ENCODE measurements at places on chromosomes 2 and 18.

GRCh38 chr2:70708376-70709199 is 59.4 kb downstream of the ADD2 start:
- DNase-seq = no peak

DNA sequence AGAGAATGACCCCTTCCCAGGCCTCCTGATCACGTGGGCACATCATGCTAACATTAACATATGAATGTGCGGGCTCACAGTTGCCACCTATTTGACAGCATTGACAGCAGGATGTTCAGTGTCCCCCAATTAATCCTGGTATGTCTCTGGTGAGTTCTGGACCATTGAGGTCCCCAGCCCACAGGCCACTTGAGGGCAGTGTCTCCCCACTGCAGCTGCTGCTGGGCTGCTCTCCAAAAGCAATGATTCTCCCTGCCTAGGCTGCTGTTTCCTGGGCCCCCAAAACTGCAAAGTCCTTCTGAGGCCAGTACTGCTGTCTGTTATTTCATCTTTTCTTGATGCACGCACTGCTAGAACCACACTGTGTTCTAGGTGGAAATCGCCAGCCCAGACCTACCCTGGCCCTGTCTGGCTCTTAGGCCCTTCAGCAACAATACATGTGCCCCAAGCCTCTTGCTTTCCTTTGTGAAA is 52.7 kb upstream of the MAPK4 start:
- DNase-seq = peak; percentile 62

DNA sequence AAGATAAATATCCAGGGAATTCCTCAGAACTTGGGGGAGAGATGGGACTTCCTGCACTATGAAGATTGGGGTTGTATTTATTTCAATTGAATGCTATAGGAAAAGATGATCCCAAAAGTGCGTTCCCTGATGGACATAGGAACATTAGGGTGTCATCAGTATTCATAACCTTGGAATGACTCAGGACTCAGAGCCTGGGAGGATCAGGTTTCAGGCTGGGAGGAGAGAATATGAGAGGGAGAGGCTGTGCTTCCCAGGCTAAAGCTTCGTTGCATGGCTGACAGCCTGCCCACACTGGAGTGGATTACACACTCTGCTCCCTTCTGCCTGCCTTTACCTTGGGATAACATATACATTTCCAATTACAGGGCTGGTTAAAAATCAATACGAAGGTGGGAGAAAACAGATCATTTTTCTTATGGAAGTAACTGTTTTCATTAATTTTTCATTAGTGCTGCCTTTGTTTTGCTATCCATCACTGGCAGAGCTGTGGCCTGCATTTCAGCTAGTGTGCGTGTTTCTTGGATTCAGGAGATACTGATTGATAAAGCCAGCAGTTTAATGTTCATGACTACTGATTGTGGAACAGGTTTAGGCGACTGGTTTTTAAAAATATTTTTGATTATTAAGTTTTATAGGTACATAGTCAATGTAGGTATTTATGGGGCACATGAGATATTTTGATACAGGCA is 118.7 kb downstream of the KCTD1 start:
- no peak for DNase-seq

DNA sequence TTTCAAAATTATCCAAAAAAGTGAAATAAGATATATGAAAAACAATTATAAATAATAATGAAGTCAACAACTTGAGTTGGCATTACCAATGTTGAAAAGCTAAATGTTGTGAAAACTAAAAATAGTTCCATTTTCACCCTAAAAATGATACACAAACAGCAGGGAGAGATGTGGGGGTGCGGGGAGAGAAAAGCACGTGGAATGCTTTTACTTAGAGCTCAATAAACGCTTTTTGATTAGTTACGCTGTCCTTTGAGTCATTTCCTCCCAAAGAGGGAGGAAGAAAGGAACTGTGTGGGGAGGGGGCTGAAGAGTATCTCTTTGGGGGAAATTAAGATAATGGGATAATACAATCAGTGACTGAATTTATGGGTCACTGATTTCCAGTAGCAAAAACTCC is 29.2 kb downstream of the ZNF521 start:
- no peak for DNase-seq

GRCh38 chr2:217935235-217935879 is 67.4 kb downstream of the TNS1 start:
- DNase-seq = no peak

GRCh38 chr2:172084395-172084644 is 987 bp upstream of the DLX1 start:
- no peak for DNase-seq

DNA sequence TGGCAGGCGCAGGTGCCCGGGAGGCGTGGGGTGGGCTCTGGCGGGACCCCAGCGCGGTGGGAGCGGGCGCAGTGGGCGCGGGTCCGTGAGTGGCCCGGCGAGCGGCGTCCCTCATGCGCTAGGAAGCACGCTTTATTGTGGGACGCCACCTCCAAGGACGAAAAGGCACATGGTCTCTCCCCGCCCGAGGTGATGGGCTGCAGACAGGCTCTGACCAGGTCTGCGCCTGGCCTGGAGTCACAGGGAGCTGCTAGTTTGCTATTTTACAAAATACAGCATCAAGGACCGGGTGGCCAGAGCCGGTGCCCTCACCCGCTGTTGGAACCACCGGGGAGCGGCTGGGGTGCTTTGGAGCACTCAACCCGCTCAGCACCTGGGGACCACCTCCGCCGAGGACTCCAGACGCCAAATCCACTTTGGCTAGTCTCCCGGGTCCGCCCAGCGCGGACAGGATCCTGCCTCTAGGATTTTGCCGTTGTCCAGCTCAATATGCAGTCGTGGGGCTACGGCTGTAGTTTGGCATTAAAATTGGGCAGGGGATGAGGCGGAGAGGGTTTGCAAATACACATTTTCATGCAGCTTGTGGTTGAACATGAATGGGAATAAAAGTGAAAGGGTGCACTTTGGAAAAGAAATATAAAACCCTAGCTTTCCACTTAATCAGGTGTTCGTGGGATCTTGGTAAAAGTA is 65.4 kb downstream of the LRRFIP1 start:
- no peak for DNase-seq
